ENCODE measurements at places on chromosomes 1 and 21.

- DNase-seq = no peak
These were observed 107.6 kb upstream of the CSF3R start for GRCh38 chr1:36590264-36590663.

DNA sequence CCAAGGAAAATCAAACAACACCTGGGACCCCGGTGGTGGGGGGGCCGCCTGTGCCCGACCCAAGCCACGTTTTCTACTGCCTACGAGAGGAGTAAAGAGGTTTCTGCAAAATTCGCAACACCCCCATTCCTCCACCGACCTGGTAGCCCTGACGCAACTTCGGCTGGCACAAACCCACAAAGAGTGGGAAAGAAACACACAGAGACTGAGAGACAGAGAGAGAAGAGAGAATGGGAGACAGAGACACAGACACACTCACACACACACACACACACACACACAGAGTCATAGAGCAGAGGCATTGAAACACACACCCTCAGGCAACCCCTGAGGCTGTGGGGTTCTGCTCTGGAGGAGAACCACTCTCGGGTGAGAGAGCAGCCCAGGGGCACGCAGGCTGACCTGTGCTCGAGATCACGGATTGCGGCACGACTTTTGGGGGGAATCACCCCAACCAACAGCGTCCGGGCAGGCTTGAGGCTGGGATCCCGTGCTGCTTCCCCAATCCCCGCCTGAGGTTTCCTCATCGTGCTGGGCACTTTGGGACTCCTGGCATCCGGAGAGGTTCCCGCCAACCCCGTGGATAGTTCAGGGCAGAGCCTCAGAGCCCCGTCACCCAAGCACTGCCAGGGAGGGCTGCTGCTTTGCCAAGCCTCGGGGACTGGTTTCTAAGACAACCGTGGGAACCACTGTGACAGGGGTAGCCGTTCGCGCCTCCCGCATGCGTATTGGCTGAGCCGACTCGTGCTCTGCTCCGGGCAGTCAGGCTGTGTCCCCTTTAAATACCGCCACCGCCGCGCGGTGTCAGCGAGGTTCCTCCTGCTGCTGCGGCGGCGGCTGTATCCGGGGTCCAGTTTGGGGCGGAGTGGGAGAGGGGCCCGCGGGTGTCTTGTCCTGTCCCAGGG lies 682.4 kb upstream of the TPTE start:
- no peak for DNase-seq

DNA sequence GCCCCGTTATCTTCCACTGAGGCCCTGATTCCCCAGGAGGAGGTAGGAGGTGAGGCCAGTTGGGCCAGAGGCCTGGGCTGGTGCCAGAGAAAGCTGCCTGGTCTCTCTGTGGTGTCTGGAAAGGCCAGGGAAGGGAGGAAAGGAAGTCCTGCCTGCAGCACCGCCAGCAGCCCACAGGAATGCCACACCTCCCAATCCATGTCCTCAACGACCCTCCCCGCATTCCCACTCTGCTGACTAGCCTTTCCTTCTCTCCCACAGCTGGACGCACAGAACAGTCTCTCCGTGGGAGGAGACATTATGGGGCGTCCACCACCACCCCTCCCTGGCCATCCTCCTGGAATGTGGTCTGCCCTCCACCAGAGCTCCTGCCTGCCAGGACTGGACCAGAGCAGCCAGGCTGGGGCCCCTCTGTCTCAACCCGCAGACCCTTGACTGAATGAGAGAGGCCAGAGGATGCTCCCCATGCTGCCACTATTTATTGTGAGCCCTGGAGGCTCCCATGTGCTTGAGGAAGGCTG lies 18.0 kb downstream of the CSF1 start:
- DNase-seq = no peak

GRCh38 chr1:172646653-172647052 lies 12.2 kb upstream of the FASLG start:
- no peak for DNase-seq

GRCh38 chr1:12285496-12286143 lies 55.8 kb downstream of the VPS13D start:
- DNase-seq = no peak

DNA sequence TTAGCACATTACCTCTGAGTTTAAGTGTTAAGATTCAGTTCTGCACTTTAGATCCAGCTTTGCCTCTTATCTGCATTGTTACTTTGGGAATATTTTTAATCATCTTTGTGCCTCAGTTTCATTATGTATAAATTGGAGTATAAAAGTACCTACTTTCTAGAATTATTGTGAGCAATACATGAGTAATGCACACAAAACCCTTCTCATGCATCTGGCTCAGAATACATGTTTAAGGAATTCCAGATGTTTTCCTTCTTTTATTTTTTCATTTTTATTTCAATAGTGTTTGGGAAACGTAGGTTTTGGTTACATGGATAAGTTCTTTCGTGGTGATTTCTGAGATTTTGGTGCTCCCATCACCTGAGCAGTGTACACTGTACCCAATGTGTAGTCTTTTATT lies 14.2 kb downstream of the C8A start:
- no peak for DNase-seq

DNA sequence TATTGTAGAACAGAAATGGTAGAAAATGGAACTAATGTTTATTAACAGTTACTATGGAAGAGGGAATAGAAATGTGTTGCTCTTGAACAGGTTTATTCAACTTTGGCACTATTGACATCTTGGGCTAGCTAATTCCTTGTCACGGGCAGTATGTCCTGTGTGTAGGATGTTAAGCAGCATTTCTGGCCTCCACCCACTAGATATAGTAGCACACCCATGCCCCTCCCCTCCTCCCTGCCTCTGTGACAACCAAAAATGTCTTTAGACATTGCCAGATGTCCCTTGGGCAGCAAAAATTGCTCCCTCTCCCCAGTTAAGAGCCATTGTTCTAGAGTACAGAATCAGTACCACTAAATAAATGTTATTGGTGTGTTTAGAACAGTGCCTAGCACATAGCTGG lies 91.4 kb upstream of the TPTE start:
- DNase-seq = no peak

GRCh38 chr1:156195853-156196252 lies 1.9 kb downstream of the SLC25A44 start:
- DNase-seq = no peak

DNA sequence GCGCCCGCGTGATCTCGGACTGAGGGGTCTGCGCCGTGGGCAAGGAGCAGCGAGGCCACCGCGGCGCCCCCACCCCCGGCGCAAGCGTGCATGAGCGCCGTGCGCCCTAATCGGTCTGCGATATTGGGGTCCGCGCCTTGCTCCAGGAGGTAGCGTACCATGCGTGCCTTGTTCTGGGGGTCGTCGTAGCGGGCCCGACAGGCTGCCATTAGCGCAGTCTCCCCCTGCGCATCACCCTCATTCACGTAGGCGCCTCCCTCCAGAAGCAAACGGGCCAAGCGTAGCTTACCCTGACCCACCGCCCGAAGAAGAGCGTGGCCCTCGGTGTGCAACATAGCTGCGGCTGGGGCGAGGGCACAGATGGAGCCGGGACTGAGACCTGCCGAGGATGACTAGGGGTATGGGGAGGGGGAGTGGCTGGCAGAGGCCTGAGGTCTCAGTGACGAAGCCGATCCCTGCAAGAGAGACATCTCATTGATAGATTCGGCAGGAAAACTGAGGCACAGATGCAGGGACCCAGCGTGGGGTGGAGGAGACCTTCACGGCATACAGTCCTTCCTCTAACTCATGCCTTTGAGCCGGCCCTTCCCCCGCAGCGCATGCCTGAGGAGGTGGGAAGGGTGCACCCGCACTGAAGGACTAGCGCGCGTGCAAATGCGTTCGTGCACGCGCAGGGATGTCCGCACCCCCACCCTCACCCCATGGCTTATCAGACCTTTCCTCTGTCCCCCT lies 2.8 kb downstream of the ANKRD34A start:
- DNase-seq = peak; percentile 30

DNA sequence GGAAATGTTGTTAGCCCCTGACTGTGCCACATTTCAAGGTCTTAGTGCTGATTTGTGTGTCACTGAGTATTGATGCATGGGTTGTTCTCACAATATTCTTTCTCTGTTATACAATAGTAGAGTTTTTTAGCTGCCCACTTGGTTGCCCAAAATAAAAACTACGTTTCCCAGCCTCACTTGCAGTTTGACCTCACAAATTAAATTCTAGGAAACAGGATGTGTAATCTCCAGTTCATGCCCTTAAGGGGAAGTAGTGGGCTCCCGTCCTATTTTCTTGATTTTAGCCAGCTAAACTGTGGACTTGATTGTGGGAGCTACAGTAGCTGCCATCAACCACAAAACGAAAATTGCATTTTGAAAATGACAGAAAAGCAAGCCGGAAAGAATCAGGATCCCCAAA lies 27.3 kb upstream of the LAMC1 start:
- DNase-seq = no peak

- no peak for DNase-seq
These were observed 15.0 kb upstream of the H3-3A start for GRCh38 chr1:226047495-226047894.

DNA sequence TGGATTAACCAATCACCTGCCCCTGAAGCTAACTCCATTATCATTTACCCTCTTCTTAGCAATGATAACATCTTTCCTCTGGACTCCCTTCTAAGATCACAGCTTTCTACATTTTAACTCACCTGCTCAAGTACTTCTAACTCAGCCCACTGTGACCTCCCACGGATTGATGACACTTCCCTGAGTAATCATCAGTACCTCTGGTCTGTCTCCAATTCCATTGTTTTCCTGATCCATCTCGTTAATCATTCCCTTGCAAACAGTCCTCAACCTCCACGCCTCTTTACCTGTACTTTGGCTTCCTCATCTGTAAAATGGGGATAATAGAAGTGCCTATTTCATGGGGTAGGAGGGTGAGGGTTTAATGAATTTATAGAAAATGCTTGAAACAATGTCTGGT lies 195.3 kb upstream of the APP start:
- DNase-seq = no peak

DNA sequence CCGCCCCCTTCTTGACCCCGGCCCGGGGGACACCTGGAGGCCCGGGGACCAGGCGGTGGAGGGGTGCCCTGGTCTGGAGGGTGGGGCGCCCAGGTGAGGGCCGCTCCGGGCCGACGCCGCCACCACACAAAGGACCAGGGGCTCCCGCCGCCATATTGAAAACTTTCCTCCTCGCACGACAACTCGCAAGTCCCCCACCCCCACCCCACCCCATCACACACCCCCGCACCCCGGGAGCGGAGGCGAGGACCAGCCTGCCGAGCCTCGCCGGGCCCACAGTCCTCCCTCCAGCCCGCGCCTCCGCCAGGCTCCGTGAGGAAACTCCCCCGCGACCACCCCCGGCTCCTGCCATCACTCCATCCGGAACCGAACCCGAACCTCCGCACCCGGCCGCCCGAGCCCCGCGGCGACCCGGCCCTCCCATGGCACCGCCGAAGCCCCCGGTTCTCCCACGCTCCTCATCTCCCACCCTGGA lies 733 bp downstream of the KDM5B start:
- peak; percentile 12 for DNase-seq

DNA sequence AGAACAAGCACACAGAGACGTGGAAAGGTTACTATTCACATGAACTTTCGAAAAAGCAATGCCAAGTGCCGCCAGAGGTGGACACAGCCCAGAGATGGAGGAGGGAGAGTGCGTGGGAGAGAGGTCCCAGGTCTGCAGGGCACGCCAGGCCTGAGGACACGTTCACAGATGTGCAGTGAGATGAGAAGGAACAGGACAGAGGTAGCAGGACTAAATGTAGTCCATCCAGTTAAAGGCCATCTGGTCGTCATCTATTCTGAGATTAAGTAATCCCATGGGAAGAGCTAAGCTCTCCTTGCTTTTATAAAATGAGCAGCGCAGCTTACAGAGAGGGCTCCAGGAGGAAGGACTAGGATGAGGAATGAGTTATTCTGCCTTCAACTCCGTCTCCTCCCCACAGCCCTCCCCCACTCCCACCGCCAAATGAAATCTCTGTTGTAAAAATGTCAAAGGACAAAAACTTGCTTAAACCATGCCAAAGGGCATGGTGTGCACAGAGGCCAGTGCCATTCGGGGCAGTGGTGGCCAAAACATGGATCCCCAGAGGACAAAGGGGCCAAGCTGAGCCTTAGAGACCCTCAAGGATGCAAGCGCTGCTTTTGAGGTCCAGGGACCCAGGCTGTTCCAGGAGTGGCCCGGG lies 85.4 kb upstream of the SLC25A33 start:
- DNase-seq = no peak

Data from effector CD4-positive, alpha-beta T cell (primary cell).